Fibroblast of skin of left biceps (primary cell): ENCODE measurements at places on chromosomes 5 and 9.

DNA sequence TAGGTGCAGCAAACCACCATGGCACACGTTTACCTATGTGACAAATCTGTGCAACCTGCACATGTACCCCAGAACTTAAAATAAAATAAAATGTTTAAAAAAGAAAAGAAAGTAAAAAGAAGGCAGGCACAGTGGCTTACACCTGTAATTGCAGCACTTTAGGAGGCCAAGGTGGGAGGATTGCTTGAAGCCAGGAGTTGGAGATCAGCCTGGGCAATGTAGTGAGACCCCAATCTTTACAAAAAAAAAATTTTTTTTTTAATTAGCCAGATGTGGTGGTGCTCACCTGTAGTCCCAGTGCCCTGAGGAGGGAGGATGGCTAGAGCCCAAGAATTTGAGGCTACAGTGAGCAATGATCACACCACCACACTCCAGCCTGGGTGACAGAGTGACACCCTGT is 12.5 kb upstream of the LHFPL2 start:
- DNase-seq: no peak

GRCh38 chr5:8347984-8348383 is 479.0 kb downstream of the MTRR start:
- DNase-seq: no peak

DNA sequence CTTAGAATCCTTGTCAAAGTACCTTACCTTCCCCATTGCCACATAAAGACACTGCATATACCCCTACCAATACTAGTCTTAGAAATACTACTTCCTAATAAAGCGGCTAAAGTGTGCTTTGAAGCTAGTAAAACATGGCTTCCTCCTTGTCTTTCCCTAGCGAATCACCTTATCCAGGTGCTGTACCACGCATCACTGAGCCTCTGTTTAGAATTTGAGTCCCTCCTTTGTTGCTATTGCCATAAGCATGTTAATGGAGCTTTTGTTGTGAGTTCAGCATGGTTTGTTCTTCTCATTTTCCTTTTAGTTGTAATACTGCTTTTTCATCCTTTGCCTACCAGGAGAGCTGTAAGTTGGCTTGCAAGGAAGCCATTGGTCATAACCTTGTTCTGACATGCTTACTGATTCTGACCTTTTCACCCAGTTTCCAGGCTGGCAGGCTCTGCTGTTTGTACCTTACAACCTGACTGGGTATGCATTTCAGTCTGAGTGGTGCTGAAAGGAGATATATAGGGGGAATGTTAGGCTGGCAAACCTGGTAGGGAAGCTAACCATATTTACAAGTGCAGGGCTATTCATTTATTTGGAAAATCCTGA is 49.8 kb downstream of the LMNB1 start:
- DNase-seq: no peak

DNA sequence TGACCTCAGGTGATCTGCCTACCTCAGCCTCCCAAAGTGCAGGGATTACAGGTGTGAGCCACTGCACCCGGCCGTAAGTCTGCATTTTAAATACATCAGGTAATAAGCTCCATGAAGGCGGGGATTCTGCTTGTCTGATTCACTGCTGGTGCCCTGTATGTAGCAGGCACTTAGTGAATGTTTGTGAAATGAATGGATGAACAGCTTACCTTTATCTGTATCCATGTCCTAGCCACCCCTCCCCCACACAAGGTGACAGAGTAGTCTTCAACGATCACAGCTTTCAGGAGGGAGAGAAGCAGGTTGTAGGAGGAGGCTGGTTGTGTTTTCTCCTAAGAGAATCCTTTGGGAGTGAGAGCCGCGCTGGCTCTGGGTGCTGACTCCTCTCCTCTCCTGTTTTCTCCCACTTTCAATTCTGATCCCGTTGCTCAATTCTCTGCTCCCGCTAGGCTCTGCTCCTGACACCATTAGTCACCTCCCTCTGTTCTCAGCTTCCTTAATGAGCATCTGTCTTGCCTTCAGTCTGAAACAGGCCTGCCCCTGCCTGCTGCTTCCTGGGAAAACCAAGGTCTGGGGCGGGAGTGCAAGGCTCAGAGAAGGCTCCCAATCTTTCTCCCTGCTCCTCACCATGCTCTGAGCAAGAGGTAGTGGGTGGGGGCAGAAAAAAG is 88.8 kb upstream of the CTNNA1 start:
- DNase-seq: peak; percentile 9

- no peak for DNase-seq
These were observed 59.9 kb downstream of the CAVIN4 start for GRCh38 chr9:100637787-100638186.

- no peak for DNase-seq
These were observed 75.6 kb downstream of the DCP2 start for GRCh38 chr5:113052041-113052795.

DNA sequence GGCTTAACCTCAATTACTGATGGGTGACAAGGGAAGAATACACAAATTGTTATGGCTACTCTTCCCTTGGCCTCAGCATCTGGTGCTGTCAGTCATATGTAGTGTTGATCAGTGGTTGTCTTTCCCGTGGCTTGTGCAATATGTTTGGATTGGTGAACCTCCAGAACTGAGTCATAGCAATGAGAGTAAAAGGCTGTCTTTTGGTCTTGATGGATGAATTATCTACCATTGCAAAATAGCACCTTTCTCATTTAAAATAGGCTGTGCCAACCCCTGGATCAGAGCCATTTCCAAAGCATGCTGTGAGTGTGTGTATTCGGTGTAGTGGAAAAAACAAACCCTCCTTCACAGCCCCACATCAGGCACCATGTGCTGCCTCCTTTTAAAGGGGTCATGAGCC is 14.6 kb upstream of the F2R start:
- peak; percentile 76 for DNase-seq

DNA sequence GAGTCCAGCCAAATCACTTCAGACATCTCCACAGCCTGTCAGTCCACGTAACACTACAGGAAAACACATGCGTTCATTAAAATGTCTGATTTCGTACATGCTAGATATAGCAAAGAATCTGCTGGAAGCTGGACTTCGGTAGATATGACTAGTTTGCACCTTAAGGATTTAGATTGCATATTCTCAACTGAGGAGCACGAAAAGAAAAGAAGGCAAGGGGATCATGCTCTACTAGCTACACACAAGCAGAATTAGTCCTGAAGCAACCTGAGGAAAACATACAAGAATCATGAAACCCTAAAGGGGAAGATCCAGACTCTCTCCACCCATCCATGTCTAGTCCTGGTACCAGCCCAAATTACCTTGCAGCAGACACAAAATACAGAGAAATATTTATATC is 36.1 kb upstream of the SSBP2 start:
- DNase-seq: no peak

DNA sequence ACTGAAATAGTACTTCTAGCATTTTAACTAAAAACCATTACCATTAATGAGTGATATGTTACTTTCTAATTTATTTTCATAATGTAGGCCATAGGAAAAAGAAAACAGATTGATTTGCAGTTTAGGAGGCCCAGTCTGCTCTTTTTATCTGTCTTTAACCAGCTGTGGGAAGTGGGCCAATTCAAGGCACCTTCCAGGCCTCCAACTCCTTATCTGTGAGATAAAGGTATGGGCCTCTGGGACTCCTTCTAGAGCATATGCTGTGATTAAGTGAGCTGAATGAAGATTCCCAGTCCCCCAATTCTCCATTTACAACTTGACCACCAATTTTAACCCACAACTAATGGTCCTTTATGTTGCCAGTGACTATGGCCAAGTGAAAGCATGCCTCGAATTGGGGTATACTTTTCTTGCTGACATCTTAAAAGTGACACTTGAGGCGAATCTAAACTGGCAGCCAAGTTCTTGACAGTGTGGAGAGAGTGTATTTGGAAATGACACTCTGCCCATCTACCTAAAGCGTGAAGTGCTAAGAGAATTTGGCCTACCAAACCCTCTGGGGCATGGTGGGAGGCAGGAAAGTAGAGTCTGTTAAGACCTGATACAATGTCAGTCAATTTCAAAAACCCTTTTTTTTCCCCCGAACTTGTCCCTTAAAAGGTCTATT is 88.3 kb downstream of the PIK3R1 start:
- DNase-seq: no peak

GRCh38 chr9:89358985-89359384 is 40.7 kb downstream of the SECISBP2 start:
- no peak for DNase-seq

GRCh38 chr5:179292202-179292601 is 53.1 kb downstream of the ADAMTS2 start:
- DNase-seq: no peak

- DNase-seq: no peak
These were observed 4.4 kb upstream of the SHISAL2B start for GRCh38 chr5:64685866-64686265.

DNA sequence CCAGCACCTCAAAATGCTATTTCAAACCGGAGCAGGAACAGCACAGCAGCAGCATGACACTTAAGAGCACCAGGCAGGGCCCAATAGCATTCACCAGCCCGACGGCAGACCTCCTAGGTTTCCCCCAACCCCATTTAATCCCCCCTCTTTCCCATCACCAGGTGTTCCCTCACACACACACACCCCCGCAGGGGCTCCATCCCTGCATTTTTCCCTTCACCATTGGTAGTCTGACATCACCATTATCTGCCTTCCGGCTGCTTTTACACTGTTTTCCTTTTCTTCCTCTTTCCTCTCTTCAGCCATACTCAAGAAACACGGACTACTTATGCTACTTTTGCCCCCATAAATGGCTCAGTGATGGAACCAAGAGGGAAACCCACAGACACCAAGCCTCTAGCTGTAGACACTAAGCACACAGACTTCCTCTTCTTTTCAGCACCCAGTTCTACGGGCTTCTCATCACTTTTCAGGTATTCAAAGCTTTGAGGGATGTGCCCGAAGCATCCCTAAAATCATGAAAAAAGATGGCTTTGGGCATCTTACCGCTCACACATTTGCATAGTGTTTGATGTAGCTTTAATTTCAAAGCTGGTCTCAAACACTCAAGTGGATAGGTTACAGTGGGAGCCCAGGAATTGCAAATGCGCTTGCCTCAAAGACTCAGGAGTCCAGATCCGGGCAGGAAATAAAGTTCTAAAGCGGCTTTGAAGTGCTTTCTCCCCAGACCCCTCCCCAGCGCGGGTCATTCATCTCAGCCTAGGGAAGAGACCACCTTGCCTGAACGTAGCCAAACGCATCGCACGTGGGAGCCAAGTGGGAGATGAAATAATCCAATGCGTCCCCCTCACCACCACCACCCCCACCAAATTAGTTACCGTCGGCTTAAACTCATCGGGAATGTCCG is 141.5 kb downstream of the TSSK1B start:
- DNase-seq: no peak

DNA sequence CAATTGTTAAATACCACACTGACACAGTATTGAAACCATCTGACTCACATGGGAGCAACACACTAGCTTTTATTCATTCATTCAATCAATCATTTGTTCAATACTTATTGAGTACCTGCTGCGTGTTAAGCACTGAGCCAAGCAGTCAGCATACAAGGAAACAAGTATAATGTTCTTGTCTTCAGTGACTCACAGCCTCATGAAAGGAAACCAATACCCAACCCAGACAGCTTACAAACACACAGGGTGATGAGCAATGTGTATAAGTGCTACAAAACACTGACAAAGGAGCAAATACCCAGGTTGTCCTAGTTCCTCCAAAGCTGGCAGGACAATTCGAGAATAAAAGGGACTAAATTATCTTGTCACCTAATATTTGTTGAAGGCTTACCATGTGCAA is 67.6 kb upstream of the RASEF start:
- DNase-seq: no peak

DNA sequence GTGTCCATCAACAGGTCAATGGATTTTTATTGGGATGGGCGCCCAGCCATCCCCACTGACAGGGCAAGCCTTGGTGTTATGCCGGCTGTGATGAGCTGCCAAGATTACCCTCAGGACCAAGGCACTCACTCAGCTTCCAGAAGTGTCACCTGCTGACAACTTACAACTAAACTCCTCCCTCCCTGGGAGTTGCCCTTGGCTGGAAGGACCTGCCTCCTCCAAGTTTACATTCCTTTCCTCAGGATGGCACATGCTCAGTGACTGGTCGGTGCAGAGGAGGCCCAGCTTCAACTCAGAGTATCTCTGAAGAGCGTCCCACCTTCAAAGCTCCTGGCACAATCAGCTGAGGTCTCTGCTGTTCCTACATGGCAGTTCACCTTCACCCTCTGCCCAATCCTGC is 52.5 kb upstream of the ZBTB43 start:
- no peak for DNase-seq

DNA sequence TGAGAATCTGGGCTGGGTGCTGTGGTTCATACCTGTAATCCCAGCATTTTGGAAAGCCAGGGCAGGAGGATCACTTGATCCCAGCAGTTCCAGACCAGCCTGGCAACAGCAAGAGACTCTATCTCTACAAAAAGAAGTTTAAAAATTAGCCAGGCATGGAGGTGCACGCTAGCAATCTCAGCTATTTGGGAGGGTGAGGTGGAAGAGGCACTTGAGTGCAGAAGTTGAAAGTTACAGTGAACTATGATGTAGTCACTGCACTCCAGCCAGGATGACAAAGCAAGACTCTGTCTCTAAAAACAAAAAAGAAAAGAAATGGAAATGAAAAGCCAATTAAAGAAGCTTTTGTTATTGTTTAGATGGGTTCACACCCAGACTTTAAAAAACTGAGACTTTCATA is 131.6 kb upstream of the RASA1 start:
- no peak for DNase-seq

- DNase-seq: peak; percentile 83
These were observed 34.2 kb upstream of the HSD17B4 start for GRCh38 chr5:119417891-119418605.

GRCh38 chr9:89372230-89372816 is 54.0 kb downstream of the SECISBP2 start:
- no peak for DNase-seq

GRCh38 chr9:1202512-1203280 is 152.5 kb downstream of the DMRT2 start:
- DNase-seq: no peak

GRCh38 chr5:3511519-3511918 is 84.1 kb upstream of the IRX1 start:
- no peak for DNase-seq

GRCh38 chr5:105917189-105917588 is 1753.5 kb downstream of the EFNA5 start:
- DNase-seq: no peak

DNA sequence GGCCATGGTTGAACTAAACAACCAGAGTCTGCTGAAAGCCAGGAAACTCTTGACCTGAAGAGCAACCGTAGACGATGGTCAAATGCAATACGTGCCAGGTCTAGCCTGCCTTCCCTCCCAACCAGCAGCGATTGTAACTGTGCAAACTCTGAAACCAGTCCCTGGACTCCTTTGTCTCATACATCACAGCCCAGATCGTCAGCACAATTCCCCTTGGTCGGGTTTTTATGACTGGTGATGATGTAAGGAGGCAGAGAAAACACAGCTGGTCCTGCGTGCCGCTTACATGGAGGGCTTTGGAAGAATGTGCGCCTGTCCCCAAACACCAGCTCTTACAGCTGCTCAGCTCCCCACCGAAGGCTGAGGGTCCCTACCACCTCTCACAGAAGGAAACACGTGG is 24.6 kb downstream of the SMIM23 start:
- no peak for DNase-seq
